ENCODE measurements at places on chromosomes 1 and 21.

- no peak for DNase-seq
These were observed 926 bp downstream of the MRPL55 start for GRCh38 chr1:228108055-228108690.

DNA sequence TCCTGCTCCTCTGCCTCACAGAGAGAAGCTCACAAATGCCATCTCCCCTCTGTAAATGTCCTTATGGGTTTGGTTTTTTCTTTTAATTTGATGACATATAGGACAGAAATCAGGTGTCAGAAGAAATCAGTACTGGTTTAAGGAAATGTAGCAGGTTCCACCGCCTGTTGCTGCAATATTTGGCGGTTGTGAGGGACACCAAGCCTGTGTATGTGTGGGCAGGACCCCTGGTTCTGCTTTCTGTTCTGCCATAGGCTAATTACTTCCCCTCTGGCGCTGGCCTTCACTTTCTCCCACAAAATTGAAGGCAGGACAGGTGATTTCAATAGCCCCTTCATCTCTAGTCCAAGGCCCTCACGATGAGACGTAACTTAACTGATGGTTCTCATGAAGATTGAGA, 69.2 kb downstream of the PRDM2 start:
- no peak for DNase-seq

GRCh38 chr1:3221112-3222041, 152.4 kb downstream of the PRDM16 start:
- DNase-seq = no peak

- no peak for DNase-seq
These were observed 554.1 kb downstream of the MATN1 start for GRCh38 chr1:30169269-30169668.

GRCh38 chr21:37799211-37800056, 116.8 kb downstream of the KCNJ6 start:
- no peak for DNase-seq

DNA sequence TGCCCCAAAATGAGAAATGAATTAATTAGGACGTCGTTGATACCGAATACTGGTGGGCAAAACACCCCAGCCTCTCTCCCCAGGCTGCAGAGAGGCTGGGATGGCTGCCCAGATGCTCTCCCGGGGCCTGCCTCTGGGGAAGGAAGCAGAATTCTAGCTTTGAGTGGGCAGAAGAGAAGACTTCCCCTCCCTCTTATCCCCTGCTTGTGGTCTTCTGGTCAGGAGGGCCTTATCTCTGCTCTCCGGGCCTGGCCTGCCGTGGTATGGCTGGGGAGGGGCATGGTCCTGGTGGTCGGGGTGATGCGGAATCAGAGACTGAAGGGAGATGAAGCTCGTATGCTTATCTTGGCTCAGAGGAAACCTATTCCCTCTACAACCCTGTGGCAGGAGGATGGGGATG, 9.8 kb upstream of the CSF3R start:
- DNase-seq = no peak

- DNase-seq = no peak
These were observed 114.3 kb upstream of the GRIK3 start for GRCh38 chr1:37148663-37149062.

GRCh38 chr1:167057241-167057688, 32.9 kb downstream of the GPA33 start:
- peak; percentile 22 for DNase-seq

- no peak for DNase-seq
These were observed 39.0 kb upstream of the ARHGEF16 start for GRCh38 chr1:3415260-3416090.

GRCh38 chr1:94319319-94320102, 82.1 kb upstream of the ARHGAP29 start:
- DNase-seq = no peak

DNA sequence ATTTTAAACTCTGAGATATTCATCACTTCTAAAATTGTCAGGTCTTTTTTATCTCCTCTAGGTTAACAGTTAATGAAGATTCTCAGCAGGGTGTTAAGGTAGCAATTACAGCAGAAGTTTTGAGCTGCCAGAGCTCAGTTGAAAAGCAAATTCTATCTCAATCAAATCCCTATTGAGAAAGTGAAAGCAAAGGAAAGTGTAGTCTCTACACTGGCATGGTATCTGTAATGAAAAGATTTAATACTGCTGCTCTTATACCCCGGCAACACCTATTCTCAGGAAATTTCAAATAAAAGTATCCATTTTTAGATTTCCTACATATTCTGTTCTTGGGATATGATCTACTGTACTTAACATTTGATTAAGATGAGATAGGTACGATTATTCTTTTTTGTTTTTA, 913.5 kb downstream of the MRPL39 start:
- no peak for DNase-seq

GRCh38 chr1:176829261-176829660, 335.3 kb downstream of the ASTN1 start:
- DNase-seq = no peak

DNA sequence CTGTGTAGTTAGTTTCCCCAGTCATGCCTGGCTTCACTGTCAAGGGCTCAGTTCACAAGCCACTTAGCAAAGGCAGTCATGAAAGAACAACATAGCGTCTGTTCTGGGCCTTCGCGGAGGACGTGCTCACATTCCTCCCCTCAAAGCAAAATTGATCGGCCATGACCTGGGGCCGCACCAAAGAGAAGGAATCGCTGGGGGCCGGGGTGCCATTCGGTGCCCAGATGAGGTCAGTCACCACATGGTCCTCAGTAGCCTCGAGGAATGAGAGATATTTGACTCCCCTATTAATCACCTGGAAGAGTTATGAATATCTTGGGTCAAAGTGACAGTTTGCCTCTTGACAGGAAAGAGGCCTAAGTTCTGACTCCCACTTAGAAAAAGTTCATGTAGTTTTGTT, 251.1 kb upstream of the JUN start:
- DNase-seq = no peak

- DNase-seq = no peak
These were observed 143.2 kb downstream of the TRIM33 start for GRCh38 chr1:114367810-114368209.

- DNase-seq = no peak
These were observed 13.6 kb downstream of the NID1 start for GRCh38 chr1:236051242-236051791.

- DNase-seq = no peak
These were observed 32.2 kb upstream of the RPTN start for GRCh38 chr1:152191260-152191659.

DNA sequence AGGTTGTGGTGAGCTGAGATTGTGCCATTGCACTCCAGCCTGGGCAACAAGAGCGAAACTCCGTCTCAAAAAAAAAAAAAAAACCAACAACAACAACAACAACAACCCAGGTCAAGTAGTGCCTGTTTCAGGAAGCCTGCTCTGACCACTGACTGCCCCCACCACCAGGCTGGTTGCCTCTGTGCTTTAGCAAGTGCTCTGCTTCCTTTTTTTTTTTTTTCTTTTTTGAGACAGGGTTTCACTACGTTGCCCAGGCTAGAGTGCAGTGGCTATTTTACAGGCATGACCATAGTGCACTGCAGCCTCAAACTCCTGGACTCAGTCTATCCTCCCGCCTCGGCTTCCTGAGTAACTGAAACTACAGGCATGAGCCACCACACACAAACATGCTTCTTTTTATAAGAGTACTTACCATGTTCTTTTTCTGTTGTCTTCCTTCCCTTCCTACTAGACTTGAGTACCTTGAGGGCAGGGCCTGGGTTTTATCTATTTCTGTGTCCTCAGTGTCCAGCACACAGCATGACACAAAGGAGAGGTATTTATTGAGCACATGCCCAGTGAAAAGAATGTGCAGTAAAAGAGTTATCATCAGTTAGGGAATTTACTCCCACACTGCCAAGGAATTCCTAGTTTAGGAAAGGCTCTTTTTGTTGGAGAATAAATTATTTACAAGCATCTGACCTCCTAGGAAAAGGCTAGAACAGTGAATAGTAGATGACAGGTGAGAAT, 9.9 kb upstream of the COA7 start:
- no peak for DNase-seq

- no peak for DNase-seq
These were observed 90.3 kb downstream of the WLS start for GRCh38 chr1:68142036-68142435.

GRCh38 chr1:58249737-58250586, 296.6 kb downstream of the OMA1 start:
- DNase-seq = no peak

DNA sequence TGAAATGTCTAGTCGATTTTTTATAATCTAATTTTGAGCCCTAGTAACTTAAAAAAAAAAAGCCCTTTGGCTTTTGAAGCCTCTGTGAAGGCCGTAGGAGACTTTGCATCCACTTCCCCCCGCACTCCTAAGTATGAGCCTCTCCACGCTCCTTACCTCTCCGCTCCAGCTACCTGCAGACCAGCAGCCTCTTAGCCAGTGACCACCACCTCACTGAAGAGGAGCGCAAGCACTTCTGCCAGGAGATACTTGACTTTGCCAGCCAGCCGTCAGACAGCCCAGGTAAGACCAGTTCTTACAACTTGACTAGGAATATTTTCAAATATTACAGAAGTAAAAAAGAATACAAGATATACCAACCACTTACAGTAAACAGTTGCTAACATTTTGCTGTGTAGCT, 27.4 kb upstream of the PWP2 start:
- no peak for DNase-seq

DNA sequence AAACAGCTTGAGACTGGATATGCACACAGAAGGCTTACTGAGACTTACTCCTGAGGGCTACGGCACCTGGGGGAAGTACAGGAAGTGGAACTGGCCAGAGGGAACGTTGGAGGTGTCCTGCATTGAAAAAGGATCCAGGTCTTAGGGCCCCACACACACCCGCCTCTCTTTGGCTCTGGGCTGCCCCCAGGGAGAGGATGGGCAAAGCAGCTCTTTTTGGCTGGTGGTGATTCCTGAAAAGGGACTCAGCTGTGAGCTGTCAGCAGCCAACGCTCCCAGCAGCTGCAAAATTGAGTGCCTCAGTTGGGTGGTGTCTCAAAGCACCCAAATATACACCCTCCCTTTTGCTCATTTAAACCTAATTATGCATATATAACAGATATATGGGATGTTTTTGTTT, 213.2 kb downstream of the TNR start:
- no peak for DNase-seq

- no peak for DNase-seq
These were observed 79.4 kb downstream of the TGFB2 start for GRCh38 chr1:218424502-218424901.

- DNase-seq = no peak
These were observed 9.1 kb upstream of the MATN1 start for GRCh38 chr1:30732277-30732996.

- DNase-seq = no peak
These were observed 319.8 kb upstream of the SPAG17 start for GRCh38 chr1:118504867-118505266.

DNA sequence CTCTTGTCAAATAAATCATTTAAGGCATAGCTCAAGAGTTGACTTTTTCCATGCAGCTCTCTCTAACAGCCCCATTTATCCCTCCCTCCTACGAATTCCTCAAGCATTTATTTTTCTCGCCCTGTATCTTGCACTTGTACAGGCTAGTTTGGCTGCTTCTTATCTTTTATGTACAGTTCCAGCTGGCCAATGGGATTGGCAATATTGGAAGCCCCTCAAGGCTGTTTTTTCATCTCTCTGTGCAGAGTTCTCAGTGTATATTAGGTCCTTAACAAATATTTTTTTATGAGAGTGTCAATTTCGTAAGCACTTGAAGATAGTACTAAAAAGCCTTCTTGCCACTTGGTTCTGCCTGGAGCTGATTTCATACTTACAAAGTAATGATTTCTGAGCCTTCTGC, 356.0 kb downstream of the ST6GALNAC3 start:
- DNase-seq = no peak

DNA sequence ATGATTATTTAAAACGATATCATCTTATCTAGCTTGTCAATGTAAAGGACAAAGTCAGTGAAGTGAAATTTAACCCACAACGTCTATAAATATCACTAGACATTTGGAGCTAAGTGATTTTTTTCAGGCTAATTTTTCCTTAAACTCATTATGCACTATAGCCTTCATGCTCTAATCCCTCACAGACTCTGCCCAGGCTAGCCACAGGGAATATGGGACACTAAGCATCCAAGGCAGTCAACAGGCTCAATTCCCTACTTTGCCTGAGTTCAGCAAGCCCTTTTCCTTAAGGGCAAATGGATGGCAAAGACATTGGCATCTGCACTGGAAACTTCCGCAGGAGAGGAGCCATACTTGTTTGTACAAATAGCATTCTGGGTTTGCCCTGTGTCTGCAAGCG, 577.0 kb downstream of the LMO4 start:
- no peak for DNase-seq

DNA sequence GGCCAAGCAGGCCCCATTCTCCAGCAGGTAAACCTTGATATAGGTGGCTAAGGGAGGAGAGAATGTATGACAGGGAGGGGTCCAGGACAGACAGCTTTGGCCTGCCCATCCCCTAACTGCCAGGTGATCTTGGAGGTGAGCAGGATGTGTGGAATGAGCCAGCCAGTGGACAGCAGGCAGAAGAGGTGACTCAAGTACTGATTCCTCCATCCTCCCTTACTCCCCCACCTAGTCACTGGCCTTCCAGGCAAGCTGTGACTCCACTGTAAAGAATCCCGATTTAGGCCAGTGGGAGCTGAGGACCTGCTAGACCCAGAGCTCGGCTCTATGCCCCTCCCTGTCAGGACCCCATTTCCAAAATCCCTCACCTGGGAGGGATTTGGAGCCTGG, 36.6 kb downstream of the RIMS3 start:
- no peak for DNase-seq

DNA sequence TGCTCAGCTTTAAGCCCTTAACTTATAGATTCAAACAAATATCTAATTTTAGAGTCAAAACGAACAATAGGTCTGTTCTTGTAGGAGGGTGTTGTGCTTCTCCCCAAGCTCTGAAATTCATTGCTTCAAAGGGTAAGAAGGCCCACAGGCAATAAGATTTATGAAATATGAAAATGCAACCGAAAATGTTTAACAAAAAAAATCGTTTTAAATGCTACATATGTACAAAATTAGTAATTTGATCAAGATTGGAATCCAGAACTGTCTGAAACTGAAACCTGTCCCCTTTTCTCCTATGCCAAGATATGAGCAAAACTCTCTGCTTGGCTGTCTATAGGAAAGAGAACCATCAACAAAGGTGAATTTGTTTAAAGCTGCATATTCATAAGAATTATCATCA, 534.3 kb downstream of the PLPP3 start:
- DNase-seq = no peak

GRCh38 chr1:207981976-207982375, 71.1 kb upstream of the CD34 start:
- DNase-seq = no peak

DNA sequence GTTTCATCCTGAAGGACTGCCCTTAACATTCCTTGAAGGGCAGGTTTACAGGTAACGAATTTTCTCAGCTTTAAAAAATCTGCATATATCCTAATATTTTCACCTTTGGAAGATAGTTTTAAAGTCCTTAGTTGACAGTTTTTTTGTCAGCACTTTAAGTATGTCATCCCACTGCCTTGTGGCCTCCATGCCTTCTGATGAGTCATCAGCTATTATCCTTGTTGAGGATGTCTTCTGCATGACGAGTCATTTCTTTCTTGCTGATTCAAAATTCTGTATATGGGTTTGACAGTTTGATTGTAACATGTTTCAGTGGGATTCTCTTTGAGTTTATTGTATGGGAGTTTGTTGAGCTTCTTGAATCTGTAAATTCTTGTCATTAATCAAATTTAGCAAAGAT, 500.6 kb downstream of the DISC1 start:
- no peak for DNase-seq

- no peak for DNase-seq
These were observed 7.7 kb upstream of the CD34 start for GRCh38 chr1:207918581-207918980.

- no peak for DNase-seq
These were observed 105.8 kb downstream of the SIK1 start for GRCh38 chr21:43321111-43321510.

Measured in stimulated activated CD4-positive, alpha-beta T cell treated with anti-CD3 and anti-CD28 coated beads, TNF-alpha, amount 100 ng/mL, for 24 hours (primary cell).